Suppressor macrophage treated with lipopolysaccharide for 1 hour (primary cell): ENCODE measurements at places on chromosomes 3 and 15.

DNA sequence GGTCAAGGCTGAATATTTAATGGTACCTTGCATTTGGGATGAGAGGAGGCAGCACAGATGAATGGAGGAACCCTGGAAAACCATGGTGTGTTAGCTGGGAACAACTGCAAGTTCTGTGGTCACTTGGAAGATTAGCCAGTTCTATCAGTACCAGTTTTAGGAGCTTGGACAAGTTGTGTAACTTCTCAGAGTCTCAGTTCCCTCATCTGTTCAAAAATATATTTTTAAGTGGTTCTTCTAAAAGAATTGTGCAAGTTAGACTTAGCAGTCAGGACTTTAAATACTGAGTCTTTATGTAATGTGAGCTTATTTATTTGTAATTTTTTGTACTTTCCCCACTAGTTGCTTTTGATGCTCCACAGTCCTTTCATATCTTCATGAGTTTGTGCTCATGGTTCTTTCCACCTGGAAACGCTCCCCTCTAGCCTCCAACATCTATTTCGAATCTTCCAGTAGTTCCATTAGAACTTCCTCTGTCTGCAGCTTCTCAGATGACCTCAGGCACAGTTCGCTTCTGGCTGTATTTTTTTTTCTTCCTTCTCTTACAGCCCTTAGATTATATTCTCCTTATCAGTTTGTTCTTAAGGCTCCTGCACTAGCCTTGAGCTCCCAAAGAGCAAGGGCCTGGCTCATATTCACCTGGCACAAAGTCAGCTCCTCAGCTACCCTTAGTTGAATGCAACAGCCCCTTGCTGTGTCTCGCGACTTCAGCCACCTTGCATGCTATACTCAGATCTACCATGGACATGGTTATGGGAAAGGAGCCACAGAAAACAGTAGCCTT, 27.1 kb downstream of the ITPR1 start:
- peak; percentile 42 for DNase-seq

DNA sequence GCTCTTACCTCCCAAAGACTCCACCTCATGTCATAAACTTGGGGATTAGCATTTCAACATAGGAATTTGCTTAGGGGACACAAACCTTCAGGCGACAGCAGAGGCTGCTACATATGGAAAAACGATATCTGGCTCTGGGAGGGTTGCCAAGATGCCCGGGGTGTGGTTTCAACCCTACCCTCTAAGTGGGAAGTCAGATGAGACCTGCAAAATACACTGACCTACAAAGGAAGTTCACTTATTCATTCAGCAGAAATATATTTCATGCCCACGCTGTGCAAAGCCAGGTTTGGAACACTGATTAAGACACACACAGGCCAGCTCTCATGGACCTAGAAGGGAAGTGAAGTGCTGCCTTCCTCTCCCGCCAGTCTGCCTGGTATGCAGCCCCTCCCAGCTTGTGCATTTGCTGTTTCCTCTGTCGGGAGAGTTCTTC, 239.3 kb downstream of the FEZF2 start:
- DNase-seq, result no peak

DNA sequence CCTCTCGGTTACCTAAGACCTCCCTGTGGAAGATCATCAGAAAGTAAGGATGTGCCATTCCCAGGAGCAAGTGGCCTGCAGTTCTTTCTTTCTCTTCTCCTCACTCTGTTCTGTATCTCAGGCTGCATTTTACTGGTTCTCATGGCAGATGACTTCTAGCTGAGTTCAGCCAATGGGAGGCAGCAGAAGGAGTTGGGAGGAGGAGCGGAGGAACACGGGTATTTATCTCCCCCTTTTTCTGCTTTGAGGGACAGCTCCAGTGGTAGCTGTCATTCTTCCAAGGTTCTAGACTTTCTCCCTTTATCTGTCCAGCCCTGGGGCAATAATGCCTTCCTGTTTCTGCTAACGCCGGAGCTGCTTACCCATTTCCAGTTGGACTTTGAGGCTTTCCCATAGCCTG, 339.9 kb downstream of the NR2F2 start:
- DNase-seq, result no peak

GRCh38 chr15:32970847-32971246, 223.7 kb downstream of the FMN1 start:
- no peak for DNase-seq

DNA sequence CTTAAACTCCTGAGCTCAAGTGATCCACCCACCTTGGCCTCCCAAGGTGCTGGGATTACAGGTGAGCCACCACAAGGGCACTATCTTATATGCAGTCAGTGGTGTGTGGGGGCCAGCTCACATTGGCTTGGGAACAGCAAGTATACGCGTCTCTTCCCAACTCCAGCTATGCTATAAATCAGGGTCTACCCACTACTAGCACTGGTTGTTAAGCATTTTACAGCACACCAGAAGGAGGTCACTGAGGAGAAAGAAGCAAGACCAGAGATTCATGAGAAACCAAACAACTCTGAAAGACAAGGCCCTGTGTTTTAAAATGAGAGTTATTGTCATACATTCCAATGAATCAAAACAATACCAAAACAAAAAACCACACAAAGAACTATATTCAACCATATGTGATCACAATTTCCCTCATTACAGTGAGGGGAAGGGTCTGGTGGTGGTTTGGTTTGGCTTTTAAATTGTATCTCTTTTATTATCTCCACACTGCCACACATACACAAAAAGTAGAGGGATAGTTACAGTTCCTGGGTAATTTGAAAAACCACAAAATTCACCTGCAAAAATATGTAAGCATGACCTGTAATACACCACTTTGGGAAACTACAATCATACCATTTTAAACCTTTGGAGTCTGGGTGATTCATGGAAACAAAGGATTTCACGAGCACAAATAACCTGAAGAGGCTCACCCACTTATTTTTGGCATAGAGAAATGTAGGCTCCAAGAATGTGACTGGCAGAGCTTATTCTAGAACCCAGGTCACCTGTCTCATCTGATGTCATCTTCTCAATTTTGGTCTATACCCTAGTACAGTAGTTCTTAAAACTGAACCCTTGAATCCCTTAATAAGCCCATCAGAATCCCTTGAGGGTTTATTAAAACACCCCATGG, 5.2 kb downstream of the MAGI1 start:
- DNase-seq, result no peak

DNA sequence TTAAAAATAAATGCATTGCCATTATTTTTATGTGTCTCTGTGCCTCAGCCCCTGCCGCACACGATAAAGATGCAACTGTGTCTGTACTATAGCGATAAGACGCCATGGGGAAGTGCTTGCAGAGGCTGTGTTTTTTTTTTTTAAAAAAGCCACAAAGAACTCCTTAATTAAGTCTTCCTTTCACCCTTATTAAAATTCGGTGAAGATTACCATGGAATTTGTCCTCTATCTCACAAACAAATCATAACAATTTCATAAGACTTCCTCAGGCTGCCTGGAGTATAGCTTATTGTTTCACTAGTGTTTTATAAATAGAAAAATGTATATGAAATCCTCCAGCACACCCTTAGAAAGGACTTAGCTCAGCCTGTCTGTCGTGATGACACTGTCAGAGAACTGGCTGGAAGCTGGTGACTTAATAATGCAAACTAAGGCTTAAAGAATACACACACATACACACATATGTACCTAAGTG, 374.8 kb upstream of the SLCO3A1 start:
- no peak for DNase-seq

DNA sequence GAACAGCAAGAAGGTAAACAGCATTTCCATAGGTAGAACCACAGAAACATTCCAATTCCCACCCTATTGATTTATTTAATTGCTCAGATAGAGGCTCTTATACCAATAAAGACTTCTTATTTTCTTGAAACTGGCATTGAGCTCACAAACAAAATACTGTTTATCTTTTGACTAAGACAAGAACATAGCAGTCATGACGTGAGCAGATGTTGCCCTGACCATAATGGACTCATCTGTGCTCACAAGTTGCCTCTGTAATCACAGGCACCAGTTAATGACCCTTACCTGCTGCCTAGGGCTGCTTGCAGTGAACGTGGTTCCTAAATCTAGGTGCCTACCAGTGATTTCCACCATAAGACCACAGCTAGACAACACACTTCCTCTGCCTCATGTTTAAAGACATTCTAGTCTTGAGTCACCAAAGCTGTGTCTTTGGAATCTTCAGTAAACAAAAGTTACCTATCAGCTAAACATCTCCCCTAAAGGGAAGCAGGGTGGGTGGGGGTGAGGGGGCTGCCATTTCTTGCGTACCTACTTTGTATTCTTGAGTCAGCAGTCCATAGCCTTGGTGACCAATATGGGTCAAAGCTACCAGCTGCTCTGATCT, 2.1 kb downstream of the FYCO1 start:
- no peak for DNase-seq

GRCh38 chr3:25556447-25556846, 108.3 kb downstream of the TOP2B start:
- DNase-seq, result no peak

GRCh38 chr3:105868431-105868741, 426 bp downstream of the CBLB start:
- peak; percentile 68 for DNase-seq

DNA sequence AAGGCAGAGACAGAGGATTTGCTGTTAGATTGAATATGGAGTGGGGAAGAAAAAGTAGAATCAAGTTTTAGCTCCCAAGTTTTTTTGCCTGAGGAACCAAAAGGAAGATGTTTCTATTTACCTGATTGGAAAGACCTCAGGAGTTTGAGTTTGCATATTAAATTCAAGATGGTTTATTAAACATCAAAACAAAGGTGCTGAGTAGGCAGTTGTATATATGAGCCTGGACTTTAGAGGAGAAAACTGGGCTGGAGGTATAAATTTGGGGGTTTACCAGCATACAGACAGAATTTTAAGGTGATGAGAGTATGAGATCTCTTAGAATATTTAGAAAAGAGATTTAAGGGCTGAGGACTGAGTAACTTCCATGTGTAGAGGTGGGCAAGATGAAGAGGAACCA, 38.2 kb downstream of the GMPS start:
- no peak for DNase-seq

- DNase-seq, result no peak
Measured at GRCh38 chr3:125077864-125078263, 22.1 kb upstream of the HEG1 start.

- no peak for DNase-seq
Measured at GRCh38 chr15:60213377-60214000, 184.3 kb downstream of the ANXA2 start.

- peak; percentile 52 for DNase-seq
Measured at GRCh38 chr3:195075941-195076875, 194.8 kb downstream of the XXYLT1 start.

DNA sequence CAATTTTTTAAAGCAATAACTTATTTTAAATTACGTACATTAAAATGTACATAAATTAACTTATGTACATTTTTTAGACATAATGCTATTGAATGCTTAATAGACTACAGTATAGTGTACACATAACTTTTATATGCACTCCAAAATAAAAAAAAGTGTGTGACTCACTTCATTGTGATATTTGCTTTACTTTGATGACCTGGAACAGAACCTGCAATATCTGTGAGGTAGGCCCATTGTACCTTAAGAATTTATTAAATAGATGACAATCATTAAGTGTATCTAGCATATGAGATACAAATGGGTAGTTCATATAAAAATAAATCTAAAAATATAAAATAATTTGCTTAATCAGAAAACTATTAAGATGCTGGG, 276.7 kb downstream of the NFKBIZ start:
- no peak for DNase-seq

DNA sequence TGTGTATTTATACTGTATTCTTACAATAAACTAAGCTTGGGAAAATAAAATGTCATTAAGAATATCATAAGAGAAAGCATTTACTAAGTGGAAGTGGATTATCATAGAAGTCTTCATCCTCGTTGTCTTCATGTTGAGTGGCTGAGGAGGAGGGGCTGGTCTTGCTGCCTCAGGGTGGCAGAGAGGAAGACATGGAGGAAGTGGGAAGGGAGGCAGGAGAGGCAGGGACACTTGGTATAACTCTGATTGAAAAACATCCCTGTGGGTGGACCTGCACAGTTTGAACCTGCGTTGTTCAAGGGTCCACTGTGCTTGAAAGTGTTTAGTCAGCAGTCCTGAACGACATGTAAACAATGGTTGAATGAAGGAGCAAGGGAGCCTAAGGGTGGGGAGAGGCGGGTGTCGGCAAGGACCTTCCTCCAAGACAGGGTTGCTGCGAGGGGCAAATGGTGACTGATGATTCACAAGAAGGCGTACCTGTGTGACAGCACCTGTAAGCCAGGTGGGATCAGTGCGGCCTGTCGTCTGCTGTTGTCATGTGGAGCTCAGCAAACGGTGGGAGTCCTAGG, 103.8 kb upstream of the KLF13 start:
- DNase-seq, result peak; percentile 32

DNA sequence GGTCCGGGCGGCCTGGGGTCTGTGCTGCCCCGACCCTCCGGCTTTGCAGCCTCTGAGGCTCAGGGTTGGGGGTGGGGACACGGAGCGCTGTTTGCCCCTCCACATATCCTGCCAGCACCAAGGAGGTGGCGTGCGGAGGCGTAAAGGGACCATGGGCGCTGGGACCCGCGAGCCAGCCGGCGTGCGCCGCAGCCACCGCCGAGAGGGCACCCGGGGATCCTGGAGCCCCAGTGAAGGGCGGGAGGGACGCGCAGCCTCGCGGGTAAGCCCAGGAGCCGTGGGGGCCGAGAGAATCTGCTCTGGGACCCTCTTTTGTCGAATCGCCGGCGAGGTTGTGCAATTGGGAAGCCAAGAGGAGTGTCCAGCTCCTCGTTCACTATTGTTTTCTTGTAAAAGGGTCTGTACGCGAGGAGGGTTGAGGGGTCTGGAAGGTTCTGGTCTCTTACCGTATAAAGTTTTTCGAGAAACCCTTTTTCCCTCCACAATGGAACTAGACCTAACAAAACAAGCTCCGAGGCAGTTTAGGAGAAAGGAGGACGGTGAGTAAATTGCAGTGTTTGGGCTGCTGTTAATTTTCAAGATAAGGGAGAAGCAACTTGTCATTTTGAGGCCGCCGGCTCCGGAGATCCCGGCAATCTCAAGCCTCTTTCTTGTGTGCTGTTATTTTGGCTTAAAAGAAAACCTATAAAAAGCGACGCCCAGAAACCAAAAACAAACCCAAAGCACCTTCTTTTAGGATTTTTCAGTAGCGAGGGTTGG, 29.9 kb upstream of the ST3GAL6 start:
- DNase-seq, result peak; percentile 69

GRCh38 chr3:66588340-66588847, 87.6 kb upstream of the LRIG1 start:
- DNase-seq, result no peak

DNA sequence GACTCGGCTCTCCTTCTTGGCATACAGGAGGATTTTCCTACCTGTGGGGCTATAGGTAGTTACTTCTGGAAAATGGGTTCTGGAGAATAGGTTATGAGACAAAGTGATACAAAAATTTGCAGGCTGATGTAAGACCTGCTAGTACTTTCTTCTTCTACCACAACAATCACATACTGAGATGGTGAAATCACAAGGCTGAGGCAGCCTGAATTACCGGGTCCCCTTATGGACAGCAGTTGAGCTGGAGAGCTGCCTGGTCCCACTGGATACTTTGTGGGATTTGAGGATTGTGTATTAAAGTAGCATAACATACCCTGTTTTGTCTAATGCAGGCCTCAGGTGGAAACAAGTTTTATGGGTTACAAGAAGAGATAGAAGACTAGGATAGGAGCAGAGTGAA, 86.5 kb upstream of the FAM98B start:
- DNase-seq, result no peak
